ENCODE measurements at places on chromosomes 7 and 10.

- no peak for DNase-seq
These were observed 168.6 kb upstream of the NEBL start for GRCh38 chr10:21065621-21066248.

GRCh38 chr10:17144032-17144431 is 14.4 kb upstream of the CUBN start:
- no peak for DNase-seq

- DNase-seq: no peak
These were observed 241.0 kb downstream of the FRMD4A start for GRCh38 chr10:14089556-14090292.

GRCh38 chr10:133401500-133401899 is 7.5 kb downstream of the MTG1 start:
- DNase-seq: no peak

- no peak for DNase-seq
These were observed 28.5 kb downstream of the CCNY start for GRCh38 chr10:35364808-35365207.

- DNase-seq: no peak
These were observed 32.4 kb downstream of the CALML3 start for GRCh38 chr10:5557040-5557721.

- no peak for DNase-seq
These were observed 6.4 kb upstream of the GOLGA7B start for GRCh38 chr10:97843281-97843671.

DNA sequence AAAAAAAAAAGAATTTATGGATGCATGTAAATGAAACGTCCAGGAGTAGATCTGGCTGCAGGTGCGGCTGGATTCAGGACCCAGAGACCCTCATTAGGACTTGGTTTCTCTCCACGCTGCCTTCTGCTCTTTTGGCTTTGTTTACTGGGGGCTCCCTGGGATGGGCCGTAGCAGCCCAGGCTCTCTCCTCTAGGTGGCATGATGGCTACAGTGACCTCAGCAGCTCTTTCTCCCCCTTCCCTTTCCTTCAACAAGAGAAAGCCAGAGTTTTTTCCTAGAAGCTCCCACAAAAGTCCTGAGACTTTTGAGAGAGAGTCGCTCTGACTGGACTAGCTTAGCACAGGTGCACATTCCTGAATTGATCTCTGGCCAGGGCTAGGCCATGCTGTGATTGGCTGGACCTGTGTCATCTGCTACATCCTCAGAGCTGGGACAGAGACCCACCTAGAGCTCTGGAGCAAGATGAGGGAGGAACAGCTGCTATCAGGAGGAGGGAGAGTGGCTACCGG is 67.8 kb upstream of the PDCD4 start:
- peak; percentile 75 for DNase-seq

- no peak for DNase-seq
These were observed 165.3 kb downstream of the AGMO start for GRCh38 chr7:15396210-15397158.

DNA sequence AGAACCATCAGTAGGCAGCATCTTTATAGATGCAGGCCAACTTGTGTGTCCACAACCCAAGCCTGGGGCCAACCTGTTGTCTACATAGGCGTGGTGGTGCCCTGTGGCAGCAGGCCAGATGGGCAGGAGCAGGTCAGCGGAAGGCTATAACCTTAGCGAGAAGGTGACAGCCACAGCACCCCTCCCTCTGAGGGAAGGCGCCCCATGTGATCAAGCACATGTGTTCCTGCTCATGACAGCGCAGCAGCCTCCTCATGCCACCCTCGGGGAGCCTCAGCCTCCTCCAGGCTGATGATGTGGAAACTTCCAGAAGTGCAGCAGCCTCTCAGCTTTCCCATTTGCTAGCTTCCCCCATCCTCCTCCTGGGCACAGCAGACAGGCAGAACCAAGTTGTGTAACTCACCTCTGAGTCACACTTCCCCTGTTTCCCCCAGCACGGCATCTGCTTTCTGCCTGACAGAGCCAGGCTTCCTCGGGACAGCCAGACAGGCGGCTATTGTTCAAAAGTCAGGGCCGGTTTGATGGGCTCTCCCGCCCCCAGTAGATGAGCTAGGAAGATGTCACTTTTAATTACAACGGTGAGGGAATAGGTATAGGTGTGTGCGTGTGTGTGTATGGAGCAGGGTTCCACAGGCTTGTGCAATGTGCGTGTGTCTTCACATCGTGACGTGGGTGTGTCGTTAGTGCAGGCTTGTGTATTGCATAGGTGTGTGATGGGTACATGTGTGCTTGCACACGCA is 312.0 kb upstream of the ZMIZ1 start:
- no peak for DNase-seq

- no peak for DNase-seq
These were observed 22.7 kb downstream of the MKRN1 start for GRCh38 chr7:140456551-140457051.

DNA sequence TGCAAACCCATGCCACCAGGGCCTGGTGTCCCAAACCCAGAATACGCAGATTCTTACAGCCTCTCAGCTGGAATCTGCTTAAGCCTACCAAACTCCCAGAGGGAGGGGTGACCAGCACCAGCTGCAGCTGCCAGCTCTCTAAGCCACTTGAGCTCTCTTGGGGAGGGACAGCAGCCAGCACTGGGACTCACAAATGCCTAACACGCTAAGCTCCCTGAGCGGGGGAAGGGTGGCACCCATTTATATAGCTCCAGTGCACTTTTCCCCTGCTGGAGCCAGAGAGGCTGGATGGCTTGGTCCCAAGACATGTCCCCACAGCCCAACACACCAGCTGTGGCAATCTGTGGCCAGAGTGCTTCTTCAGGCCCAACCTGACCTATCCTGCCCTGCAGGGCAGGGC is 326.8 kb upstream of the NRG3 start:
- DNase-seq: no peak

DNA sequence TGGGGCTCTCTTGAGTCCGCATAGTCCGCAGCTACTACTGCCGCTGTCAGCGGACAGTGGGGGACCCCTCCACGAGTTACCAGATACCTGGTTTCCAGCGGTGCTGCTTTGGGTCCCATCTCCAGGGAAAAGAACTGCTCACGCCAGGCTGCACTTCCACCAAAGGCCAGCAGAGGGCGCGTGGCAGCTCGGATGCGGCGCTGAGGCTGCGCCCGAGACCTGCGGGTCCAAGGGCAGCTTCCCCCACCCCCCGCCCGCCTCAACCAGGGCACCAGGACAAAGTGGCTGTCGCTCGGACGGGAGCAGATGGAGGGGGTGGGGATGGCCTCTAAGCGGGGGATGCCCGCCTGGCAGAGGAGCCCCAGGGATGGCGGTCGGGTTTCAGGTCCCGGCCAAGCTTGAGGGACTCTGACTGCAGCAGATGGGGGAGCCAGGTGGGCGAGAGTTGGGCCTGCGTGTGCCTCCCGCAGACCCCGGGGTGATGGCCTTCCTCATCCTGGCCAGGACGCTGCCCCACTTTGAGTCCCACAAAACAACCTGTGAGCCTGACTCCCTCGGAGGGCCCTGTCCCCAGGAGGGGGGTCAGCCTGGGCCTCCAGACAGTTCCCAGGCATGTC is 23.8 kb upstream of the ZNF735 start:
- DNase-seq: no peak

Data from GM12865 (cell line).